ENCODE measurements at places on chromosomes 2 and 18.
A peak's percentile ranks its signal among the peaks of the same experiment; 100 is the strongest.

DNA sequence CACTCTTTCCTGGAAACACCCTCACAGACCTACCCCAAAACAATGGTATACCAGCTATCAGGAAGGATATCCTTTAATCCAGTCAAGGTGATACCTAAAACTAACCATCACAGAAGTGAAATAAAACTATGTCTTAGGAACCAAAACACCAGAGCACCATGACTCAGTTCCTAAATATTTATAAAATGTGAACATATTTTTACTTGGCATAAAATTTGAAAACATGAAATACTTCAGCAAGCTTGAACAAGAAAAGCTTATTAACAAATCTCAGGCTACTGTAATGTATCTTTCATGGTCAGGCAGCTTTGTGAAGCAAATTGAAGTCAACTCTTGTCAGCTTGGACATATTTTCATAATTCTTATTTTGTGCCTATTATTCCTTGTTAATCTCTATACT lies 440.8 kb upstream of the CDH20 start:
- DNase-seq, result no peak

DNA sequence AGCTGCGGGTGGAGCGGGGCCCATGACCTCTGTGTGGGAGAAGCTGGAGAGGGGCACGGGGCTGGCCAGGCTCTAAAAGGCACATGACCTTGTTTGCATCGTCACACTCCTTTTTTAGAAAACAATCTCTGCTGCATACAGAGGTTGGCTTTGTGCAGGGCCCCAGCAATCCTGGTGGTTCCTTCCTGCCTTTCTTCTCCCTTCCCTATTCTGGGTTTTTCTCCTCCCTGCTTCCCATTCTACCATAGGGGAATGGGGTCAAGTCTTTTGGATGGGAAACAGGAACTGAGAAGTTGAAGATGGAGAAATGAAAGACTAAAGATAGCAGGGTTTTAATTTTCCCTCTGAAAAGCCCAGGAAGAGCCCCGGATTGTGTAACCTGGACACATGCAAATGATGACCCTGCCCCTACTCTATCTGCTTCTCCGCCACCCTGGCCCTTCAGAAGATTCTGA lies 53.9 kb downstream of the ASAP2 start:
- no peak for DNase-seq

DNA sequence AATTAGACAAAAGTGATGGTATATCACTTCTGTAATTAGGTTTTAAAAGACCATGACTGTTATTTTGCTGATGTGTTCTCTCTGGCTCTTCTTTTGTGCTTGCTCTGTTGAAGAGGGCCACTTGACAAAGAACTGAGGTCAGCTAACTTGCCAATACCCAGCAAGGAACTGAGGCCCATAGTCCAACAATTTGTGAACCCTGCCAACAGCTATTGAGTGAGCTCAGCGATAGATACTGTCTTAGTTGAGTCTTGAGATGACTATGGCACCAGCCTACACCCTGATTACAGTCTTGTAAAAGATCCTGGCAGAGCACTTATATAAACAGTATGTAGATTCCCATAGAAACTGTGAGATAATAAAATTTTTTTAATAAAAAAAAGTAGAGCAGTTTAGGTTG lies 103.0 kb downstream of the BMPR2 start:
- no peak for DNase-seq

DNA sequence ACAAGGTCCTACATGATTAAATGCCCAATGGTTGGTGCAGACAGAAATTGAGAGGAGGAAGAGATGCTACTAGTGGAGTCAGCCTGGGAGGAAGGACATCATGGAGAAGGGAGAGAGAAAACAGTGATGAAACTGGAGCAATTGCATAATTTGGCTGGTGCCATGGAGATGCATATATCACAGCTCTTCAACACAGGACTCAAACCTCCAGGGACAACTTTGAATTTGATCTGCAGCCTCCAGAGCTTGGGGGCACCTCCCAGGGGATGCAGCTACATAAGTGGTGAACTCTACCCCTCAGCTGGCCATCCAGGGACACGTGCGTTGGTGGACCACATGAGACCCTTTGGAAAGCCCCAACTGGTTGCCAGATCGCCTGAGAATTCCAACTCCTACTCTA lies 80.4 kb downstream of the CTAGE1 start:
- no peak for DNase-seq

DNA sequence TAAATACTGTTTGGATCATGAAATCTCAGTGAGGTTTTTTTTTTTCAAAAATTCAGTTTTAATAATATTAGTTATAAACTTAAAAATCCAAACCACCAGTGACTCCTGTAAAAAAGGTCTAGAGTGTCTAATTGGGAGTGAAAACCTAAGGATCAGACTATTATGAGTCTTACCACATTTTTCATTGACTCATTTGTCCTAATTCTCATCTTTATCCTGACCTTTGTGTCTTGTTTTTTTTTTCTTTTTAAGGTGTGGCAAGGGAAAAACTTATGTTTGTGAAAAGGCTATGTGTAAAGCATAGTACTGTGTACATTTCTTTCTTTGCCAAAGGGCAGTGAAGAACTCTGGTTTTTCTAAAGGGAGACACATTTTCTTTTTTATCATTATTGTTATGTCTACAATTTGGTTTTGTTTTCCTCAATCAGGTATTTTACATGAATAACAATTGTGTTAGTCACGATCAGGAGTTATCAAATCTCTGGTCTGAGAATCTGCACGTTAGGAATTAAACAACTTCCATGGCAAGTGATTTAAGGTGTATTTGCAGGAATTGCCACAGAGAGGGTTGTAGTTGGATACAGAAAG lies 52.6 kb downstream of the RHBDD1 start:
- no peak for DNase-seq

GRCh38 chr2:21270708-21271122 lies 146.9 kb downstream of the TDRD15 start:
- no peak for DNase-seq

DNA sequence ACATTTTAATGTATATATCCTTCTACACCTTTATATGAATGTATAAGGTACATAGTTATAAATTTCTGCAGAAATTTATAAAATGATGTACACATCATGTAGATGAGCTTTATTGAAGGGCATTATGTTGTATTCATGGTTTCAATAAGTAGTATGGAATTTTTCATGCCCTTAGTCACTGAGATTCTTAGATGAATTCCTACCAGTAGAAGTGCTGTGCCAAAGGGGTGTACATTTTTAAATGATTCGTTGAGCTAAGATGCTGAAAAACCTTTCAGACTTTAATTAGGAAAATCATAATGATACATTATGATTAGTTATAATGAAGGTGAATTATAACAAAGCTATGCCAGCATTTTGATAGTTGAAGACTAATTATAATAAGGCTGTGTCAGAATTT lies 115.2 kb downstream of the ZNF236 start:
- DNase-seq, result no peak

DNA sequence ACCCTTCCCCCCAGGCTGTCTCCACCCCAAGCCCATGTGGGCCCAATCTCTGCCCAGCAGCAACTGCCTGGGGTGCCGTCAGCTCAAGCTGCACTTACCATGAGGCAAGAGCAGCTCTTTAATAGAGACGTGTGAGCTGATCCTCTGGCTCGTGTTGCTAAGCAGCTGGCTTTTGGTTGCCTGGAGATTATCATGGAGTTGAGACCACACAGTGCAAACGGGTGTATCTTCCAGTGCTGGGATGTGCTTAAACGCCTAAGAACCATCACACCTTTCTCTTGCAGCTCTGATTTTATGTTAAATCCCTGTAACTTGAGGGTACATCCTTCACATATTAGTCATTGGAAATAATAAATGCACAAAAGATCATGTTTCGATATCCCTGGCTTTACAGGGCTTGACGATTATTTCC lies 271.1 kb downstream of the PRKCE start:
- DNase-seq, result peak; percentile 49

DNA sequence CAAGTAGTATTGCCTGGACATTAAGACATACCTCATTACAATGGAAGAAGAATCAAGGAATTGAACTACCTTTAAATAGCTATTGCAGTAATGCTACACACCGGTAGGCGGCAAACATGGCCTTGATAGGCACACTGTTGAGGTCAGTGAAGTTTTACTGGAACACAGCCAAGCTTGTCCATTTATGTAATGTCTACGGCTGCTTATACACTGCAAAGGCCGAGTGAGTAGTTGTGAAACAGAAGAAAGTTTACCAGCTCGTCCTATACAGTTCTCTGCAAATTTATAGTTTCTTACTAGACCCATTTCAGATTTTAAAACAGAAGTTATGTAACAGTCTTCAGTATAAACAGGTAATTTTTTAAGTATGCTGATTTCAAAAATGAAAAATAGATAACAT lies 38.8 kb downstream of the PPP4R1 start:
- DNase-seq, result peak; percentile 99

DNA sequence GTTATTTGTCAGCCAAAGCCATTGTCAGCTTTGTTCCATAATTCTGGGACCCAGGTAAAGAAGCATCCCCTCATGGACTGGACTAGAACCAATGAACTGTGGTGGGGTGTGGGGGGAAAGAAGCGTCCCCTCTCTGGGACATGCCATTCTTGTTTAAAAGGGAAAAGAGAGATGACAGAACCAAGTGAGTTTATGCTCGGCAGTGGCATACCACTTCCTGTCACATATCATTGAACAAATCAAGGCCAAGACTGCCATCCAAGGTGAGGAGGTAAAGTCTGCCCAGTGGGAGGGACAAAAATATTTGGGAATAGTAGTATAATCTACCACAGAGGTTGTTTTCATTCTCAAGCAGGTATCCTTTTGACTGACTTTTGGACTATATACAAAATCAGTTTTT lies 4.7 kb upstream of the GLS start:
- DNase-seq, result no peak

DNA sequence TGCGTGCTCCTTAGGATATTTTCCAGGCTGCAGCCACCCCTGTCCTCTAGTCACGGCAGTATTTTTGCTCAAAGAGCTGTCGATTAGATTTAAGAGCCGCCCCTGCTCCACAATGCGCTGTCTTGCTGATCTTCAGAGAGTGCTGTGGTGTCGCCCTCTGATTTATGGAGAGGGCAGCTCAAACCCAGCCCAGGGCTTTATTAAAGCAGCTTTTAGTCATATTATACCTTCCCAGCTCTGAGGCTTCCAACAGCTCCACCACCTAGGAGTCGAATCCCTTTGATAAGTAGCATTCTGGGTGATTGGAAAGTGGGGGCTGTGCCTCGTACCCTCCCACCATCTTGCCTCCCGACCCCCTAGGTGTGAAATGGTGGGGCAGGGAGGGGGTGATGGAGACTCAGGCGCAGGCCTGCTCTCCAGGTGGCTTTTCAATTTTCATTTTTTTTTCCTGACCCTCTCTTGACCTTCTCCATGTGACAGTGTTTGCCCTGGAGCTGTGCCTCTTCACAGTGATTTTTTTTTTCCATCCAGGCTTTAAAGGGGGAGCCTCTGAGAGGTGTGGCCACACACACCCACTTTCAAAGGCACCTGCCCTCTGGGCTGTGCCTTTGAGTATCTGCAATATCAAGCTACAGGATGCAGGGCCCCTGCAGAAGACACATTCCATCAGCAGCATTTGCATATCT lies 53.1 kb upstream of the NRP2 start:
- peak; percentile 85 for DNase-seq

- no peak for DNase-seq
Measured at GRCh38 chr2:111048856-111049768, 71.6 kb upstream of the BCL2L11 start.
